Lower lobe of right lung (tissue), 2 donors: ENCODE measurements at places on chromosomes 12 and 14. TPM values are rescaled to one million over a fixed set of nuclear protein-coding genes. Genes with fewer than 3 reads are reported as not detected.

The SLCO1B3 gene
- not detected for total RNA-seq

The RNASE4 gene
- 41.0 TPM for total RNA-seq

The CLEC1B gene
- total RNA-seq: 0.95 TPM

The NGB gene
- total RNA-seq: not detected

The IRAK3 gene
- 50.7 TPM for total RNA-seq

The TXNDC16 gene
- total RNA-seq: 8.2 TPM

The LTBP2 gene
- total RNA-seq: 39.5 TPM

The OASL gene
- 21.1 TPM for total RNA-seq

The MORN3 gene
- 2.1 TPM for total RNA-seq

The GNG2 gene
- total RNA-seq: 23.8 TPM

The SLC6A15 gene
- total RNA-seq: not detected

The ETNK1 gene
- 82.4 TPM for total RNA-seq

The UNC119B gene
- total RNA-seq: 27.1 TPM

The NR4A1 gene
- total RNA-seq: 39.3 TPM

The NPAS3 gene
- 0.95 TPM for total RNA-seq

The CCDC196 gene
- total RNA-seq: not detected

The APOF gene
- total RNA-seq: not detected

DNA sequence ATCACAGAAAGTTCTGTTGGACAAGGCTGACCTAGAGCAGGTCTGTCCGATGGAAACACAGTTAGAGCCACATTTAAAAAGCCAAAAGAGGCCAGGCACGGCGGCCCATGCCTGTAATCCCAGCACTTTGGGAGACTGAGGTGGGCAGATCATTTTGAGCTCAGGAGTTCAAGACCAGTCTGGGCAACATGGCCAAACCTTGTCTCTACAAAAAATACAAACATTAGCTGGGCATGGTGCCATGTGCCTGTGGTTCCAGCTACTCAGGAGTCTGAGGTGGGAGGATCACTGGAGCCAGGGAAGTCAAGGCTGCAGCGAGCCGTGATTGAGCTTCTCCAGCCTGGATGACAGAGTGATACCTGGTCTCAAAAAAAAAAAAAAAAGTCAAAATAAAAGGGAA lies 14.9 kb downstream of the UBE3B start:
- no peak for DNase-seq

DNA sequence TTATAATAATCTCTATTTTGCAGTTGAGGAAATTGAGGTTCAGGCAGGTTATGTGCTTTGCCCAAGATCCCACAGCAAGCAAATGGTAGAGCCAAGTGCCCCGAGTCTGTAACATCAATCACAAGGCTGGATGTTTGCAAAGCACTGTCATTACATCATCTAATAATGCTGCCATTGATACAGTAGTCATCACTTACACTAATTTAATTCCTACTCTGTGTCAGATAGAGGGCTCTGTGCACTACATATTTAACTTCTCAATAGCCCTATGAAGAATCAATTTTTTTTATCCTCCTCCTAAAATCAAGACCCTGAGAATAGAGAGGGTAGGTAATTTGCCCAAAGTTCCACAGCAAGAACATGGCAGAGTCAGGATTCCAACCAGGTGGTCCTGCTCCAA lies 178.1 kb upstream of the VASH1 start:
- no peak for DNase-seq

GRCh38 chr12:1795221-1795784 lies 25.1 kb upstream of the LRTM2 start:
- DNase-seq: no peak

DNA sequence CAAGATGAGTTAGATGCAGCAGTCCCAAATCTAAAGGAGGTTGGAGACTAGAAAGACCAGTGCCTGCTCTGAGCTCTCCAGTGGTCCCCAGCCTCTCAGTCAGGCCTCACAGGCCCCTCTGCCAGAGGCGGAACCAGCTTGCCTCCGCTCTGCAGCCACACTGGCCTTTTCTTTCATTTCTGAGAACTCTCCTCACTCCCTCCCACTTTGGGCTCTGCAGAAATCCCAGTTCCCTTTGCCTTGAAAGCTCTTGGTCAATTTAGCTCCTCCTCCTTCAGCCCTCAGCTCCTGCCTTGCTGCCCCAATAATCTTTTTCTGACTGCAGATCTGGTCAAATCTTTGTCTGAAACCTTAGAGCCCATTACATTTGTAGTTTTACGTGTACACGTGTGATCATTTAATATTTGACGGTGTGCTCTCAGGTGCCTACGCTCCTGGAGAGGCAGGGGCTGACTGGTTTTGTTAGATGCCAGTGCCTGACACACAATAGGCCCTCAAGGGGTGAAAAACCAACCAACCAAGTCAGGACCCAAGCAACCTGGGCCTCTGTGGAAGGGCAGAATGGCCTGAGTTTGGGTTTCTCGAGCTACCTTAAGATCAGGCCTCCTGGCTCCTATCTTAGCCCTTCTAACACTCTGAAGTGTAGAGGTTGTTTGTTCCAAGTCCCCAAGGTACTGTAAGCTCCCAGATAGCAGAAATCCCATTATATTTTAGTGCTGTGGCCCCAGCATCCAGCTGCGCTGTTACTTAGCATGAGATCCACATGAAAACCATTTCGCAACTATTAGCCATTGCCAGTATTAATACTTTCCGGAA lies 1.1 kb upstream of the NUDT4 start:
- peak; percentile 65 for DNase-seq

DNA sequence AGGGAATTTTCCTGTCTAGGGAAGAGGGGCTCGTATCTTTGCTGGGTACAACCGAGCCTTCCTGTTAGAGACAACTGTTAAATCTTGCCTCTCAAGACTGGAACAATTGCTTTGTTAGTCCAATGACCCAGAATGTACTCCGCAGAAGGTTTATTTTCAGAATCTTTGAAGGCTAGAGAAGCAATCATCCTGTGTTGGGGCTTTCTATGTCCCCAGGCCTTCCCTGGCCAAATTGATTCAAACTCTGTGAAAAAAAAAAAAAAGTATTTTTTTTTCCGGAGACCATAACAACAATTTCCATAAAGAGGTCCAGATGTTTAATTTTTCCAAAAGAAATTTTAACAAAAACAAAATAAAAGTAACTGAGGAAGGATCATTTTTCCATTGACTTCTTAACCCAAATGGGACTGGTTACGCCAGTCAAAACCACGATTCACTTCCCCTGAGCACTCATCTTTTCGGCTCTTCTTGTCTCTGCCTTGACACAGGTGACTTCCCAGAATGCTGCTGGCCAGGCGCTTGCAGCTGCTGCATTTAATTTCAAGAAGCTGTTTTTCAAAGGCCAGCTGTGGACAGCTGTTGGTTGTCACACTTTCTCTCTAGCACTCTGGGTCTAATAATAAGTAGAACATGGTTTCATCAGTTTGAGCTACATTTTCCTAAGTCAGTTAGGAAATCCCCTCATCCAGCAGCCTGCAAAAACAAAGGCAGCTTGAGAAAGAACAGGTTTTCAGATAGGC lies 81.6 kb upstream of the MANSC4 start:
- no peak for DNase-seq

- no peak for DNase-seq
Measured at GRCh38 chr12:131917711-131918306, 11.3 kb upstream of the PUS1 start.

GRCh38 chr14:85401384-85401783 lies 128.6 kb upstream of the FLRT2 start:
- no peak for DNase-seq

DNA sequence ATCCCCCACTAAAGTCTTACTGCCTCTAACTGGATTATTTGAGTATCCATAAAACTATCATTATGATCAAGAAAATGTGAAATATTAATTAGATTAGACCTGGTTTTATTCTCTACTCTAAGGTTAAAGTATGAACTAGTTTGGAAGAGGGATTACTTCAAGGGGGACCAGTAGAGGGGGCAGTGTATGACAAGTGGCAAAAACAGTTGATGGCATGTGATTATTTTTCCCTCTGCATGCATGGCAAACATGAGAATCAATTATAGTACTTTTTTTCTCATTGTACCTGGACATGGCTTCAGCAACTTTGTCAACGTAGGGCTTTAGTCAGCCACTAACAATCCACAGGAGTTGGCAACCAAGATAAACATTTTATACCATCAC lies 145.0 kb upstream of the SLC38A2 start:
- no peak for DNase-seq

DNA sequence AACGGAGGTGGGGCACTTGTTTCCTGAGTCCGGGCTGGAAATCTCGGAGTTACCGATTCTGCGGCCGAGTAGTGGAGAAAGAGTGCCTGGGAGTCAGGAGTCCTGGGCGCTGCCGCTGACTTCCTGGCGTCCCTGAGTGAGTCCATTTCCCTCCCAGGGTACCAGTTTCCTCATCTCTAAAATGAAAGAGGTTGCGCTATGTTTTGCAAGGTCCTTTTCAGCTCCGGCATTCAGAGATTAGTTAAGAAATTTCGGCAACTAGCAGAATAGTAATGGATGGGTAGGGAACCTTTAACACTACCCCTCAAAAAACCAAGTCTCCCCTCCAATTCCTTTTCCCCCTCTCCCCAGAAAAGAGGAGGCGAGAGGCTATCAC lies 724 bp downstream of the BLOC1S1 start:
- no peak for DNase-seq

- no peak for DNase-seq
Measured at GRCh38 chr12:45208604-45209487, 7.0 kb upstream of the ANO6 start.

DNA sequence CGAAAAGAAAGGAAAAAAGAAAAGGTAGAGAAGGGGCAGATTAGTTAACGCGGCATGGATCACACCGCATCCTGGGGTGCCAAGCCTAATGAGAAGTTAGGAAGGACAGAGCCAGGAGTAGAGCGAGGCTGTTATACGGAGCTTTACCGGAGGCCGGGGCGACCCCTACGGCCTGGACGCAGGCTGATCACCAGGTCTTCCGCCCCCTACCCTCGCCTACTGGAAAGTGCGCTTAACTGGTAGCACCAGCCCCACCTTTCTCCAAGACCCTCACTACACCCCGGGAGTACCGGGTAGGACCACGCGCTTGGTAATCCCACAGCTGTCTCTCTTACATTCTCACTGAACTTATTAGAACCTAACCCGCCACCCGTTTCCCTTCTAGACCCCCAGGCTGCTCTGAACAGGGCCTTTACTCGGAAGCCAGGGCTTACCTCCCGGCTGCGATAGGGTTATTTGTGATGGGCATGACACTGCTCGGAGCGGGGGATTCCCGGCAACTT lies 33.8 kb downstream of the WBP11 start:
- peak; percentile 60 for DNase-seq

GRCh38 chr12:29147731-29148595 lies 1.1 kb upstream of the FAR2 start:
- DNase-seq: peak; percentile 60

DNA sequence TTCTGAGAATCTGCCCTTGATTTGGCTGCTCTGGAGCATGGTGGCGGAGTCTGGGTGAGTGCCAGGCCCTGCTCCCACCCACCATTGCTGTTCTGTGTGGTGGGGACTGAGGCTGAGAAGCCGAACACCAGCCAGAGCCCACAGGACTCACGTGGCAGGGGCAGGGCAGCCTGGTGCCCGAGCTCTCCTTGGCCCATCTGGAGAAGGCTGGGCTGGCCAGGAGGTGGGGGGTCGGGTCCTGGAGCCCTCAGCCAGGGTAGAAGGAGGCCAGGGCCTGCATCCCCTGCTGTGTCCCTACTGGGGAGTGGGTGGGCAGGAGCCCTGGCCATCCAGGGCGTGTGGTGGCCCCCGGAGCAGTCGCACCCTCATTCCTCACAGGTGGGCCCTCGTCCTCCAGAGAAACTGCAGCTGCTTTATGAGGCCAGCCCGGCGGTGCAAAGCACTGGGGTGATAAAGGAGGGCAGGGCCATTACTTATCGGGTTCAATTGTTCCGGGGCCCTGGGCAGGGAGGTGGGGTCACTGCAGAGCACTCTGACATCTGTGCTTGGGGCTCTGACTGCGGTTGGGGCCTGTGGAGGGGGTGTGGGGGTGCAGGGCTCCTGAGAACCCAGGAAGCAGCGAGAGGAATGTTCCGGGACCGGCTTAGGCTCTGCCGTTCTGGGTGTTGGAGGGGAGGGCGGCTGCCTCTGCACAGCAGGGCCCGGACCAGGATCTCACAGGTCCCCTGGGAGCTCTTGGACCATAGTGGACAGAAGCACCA lies 217.5 kb upstream of the C14orf180 start:
- DNase-seq: peak; percentile 32

GRCh38 chr14:91817566-91818325 lies 49.6 kb downstream of the TC2N start:
- no peak for DNase-seq

DNA sequence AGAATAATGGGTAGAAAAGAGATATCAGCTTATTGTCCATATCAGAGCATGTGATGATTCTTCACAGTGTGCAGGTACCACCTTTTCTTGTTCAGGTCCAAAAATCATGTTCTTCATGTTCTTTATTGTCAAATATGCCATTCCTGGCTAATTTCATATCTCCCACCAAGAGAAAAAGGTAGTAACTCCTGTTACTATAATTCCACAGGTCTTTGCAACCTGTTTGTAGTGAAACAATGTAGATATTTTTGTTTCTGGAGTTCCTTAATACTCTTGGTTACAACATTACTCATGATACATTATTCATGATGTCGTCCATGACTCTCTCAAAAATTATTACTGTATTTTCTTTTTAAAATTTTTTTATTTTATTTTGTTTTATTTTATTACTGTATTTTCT lies 11.3 kb upstream of the TMBIM6 start:
- DNase-seq: no peak

- no peak for DNase-seq
Measured at GRCh38 chr14:96304956-96305355, 48.9 kb downstream of the BDKRB1 start.

GRCh38 chr12:55644591-55644990 lies 7.9 kb downstream of the OR10P1 start:
- DNase-seq: no peak

DNA sequence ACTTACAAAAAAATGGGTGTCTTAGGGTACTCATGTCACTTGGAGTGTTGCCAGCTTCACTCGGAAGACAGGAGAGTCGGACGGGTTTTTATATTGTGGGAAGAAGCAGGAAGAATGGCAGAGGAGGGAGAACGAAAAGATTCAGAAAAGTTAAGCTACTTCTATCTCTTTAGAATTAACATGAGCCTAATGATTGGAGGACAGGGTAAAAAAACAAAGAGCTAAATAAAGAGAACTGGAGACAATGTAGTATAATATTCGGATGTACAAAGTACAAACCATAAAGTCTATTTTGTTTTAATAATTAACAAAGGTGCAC lies 43.9 kb downstream of the EFCAB11 start:
- DNase-seq: no peak

- DNase-seq: no peak
Measured at GRCh38 chr12:125228519-125229260, 163.5 kb downstream of the AACS start.

- no peak for DNase-seq
Measured at GRCh38 chr14:105161309-105161708, 7.3 kb downstream of the JAG2 start.

- DNase-seq: no peak
Measured at GRCh38 chr14:94295360-94296180, 2.5 kb upstream of the SERPINA10 start.

GRCh38 chr12:53327435-53328042 lies 6.1 kb upstream of the AAAS start:
- DNase-seq: no peak

GRCh38 chr12:58387199-58387598 lies 445.8 kb downstream of the ATP23 start:
- DNase-seq: no peak
